ENCODE measurements at places on chromosomes 6 and 20.

DNA sequence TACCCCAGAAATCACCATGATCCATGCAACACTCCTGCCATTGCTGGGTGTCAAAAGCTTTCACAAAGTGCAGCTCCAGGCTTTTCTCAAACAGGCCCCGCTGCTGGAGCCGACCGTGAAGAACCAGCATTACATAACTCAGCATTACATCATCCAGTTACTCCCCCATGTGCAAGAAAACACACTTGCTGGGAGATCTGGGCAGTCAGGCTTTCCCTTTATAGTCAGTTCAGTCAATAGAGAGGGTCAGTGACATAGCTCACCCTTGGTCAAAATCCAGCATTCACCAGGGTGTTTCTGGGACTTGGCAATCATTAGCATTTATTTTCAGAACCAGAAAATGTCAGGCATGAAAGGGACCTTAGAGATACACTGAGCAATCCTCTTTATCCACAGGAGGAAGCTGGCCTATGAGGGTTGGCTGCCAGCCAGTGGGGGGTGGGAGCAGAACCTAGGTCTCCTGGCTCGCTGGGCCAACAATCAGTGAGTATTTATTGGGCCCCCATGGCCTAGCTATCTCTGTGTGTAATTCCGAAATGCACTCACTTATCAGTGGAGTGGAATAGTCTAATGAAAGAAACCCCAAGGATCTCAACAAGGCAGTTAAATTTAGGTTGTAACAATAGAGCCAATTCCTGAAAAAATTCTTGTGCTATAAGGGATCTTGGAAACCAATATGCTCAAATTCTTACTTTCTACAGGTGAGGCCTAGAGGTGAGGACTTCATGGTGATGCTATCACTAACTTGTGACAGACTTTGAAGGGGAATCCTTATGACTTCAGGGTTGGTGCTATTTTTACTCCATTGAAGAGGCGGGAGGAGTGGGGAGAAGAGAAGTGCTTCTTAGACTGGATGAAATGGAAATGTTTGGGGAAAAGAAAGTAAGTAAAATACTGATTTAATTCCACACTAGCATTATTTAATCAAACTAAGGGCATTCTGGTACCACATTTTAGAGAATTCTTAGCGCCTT is 54.6 kb downstream of the LYRM4 start:
- peak; percentile 52 for DNase-seq

DNA sequence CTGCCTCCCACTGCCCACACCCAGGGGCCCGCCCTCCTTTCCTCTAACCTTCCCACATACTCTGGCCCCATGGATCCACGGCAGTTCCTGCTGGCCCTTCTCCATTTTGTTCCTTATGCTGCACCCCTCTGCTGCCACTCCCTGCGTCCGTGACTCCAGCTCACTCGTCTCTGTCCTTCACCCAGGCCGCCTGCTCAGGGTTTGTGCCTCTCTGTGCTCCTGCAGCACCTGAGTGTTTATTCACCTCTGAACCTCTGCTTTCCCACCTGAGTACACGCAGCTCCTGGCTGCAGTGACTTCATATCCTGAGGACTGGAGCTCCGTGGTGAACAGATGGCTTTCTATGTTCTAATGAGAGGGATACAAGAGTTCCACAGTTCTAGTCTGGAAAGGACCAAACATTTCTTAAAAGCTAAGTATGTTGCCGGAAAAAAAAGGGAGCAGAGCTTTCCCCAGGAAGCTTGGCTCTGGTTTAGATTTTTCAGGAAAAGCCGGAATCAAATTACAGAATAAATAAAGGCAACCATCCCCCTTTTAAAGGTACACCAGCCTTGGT is 1.5 kb upstream of the GNRH2 start:
- no peak for DNase-seq

DNA sequence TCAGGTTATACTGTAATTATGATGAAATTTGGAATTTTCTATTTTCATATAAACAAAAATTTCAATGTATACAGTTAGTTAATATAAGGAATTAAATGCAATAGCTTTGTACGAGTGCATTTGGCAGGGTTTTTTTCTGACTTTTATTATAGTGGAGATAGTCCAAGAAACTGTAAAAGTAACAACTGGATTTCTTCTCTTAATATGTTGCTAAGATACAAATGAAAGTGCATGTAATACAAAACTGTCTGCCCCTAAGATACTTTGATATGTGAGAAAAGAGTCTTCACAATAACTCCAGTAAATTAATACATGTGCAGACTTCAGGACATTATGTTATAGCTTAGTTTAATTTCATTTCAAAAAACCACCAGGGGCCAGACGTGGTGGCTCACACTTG is 721.4 kb downstream of the CBLN4 start:
- no peak for DNase-seq

DNA sequence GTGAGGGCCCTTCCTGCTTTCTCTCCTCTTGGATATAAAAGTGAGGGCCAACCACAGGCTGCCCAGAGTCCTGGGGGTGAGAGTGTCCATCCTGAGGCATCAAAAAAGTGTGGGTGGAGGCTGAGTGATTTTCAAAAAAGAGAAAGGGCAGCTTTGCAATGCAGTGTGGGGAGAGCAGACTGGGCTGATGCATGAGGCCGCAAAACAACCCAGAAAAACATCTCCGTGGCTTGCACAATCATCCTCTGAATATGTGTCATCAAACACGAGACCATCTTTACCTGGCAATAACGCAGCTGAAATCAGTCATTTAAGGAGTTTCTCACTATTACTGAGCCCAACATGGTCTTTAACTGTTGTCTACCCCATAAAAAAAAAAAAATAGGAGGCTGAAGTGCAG is 191.2 kb upstream of the SOX4 start:
- DNase-seq: peak; percentile 12

DNA sequence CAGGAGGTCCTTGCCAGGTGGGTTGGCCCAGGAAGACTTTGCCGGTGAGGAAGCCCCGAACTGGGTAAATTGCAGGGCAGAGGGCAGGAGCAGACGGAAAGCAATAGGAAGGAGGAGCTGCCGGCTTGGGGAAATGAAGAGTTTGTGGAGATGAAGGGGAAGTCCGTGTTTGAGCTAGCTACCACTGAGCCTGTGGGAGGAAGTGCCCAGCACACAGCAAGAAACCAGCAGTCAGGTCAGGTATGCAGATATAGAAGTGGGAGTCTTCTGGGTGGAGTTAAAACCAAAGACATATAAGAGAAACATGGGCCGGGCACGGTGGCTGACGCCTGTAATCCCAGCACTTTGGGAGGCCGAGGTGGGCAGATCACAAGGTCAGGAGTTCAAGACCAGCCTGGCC is 34.7 kb downstream of the CD24 start:
- no peak for DNase-seq

DNA sequence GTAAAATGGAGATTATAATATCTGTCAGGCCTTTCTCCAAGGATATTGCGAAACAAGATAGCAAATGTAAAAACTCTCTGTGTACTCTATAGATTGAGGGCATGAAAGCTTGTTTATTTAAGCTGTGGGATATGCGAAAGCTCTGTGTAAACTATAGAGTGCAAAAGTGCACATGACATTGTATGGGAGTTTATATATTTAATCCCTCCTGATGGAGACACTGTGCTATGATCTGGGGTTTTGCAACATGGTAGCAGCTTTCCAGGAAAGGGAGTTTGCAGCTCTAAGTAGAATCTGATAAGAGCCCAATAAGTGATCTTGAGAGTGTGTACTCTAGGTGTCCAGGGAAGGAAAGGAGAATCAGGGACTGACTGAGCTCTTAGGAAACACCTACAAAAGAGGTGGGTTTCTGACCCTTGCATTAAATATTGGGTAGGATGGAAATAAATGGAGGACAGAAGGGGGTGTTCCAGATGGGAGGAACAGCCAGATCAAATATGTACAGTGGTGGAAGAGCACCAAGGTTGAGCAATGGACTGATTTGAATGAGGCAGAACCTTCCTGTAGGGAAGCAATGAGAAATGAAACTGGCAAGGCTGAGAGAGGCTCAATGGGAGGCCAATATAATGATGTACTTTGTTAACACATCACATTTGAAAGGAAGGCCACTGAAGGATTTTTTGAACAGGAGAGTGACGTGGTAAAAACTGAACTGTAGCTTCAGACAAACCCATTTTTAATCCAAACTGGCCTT is 450.1 kb downstream of the GJA1 start:
- DNase-seq: no peak

- no peak for DNase-seq
Measured at GRCh38 chr6:151166180-151166579, 73.6 kb upstream of the AKAP12 start.
